Heart right ventricle (tissue), 16 donors: ENCODE measurements at places on chromosomes 1 and 21. TPM values are rescaled to one million over a fixed set of nuclear protein-coding genes. Genes with fewer than 3 reads are reported as not detected.

DNA sequence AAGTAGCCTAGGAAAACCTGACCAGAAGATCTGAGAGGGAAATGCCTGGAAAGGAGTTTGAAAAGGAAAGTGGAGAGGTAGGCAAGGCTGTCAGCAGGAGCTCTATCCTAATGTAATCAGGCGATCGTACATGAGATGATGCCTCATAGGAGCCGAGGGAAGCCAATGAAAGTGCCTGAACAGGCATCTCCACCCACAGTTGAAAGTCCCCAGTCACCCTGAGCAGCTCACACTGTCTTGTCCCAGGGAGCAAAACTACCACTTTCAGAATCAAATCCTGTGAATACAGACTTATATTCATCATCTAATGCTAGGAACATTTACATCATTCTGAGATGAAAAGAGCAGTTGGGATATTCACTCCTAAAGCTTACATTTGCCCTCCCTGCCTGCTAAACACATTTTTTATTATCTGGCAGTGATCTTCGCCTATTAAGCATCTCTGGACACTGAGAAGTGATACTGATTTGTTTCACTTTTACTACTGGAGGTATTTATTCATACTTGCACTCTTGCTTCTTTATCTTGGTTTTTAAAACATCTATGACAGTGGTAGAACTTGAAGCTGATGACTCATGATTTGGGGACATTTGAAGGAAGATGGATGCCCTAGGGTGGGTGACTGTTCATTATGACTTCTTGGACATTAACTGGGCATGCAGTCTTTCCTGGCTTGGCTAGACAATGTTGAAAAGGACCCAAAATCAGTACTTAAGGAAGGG is 221.6 kb downstream of the SEC16B start:
- no peak for DNase-seq

Gene CNIH3
- 0.39 TPM for polyA plus RNA-seq

DNA sequence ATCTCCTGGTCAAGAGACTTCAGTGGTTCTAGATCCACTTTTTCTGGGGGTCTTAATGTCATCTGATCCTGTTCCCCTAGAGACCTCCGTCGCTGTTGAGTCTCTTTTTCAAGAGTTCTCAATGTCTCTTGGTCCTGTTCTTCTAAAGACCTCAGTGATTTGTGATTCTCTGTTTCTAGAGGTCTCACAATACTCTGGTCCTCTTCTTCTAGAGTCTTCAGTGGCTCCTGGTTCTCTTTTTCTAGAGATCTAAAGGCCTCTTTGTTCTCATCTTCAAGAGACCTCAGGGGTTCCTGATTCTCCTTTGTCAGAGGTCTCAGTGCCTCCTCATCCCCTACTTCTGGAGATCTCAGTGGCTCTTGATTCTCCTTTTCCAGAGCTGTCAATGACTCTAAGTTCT is 5.4 kb downstream of the NES start:
- DNase-seq = no peak

Gene GJA9
- not detected for polyA plus RNA-seq

Gene IL6R
- 2.9 TPM for polyA plus RNA-seq

Gene CD48
- 1.9 TPM for polyA plus RNA-seq

GRCh38 chr1:153608742-153609584 is 4.0 kb downstream of the S100A16 start:
- peak; percentile 88 for DNase-seq

Gene CYP4Z1
- polyA plus RNA-seq = 0.09 TPM

- no peak for DNase-seq
These were observed 11.0 kb upstream of the RNU1-3 start for GRCh38 chr1:16677552-16678431.

DNA sequence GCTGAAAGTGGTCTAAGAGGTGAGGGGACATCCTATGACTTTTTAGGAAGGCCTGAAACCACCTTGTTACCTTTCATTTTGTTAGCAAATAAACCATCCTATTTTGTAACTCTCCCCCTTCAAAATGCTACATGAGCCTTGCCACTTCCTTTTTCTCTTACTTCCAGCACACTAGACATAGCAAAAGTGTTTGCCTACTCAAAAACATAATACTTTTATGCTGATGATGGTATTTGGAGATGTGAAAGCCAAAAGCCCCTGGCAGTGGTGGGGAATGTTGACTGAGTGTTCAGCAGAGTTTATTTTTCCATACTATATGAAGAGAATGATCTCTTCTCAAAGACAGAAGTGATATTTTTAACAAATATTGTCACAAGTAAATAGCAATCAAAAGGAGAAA is 134.2 kb downstream of the EDEM3 start:
- no peak for DNase-seq

DNA sequence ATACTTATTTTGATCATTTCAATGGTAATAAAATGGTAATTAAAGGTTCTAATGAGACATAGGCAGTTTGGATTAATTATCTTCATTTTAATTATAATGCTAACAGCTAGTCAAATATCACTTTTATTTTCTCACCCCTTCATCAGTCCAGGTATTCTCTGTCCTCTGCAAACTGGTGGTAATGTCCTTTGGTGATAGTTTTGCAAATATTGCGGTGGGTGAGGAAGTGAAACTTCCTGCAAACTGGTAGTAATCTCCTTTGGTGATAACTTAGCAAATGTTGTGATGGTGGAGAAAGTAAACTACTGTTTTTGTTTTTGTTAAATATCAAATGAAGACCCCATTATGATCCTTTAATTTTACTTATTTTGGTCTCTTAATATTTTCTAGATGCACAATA is 209.0 kb downstream of the AMY1C start:
- no peak for DNase-seq

- no peak for DNase-seq
These were observed 41.7 kb downstream of the DIP2A start for GRCh38 chr21:46500224-46500861.

- DNase-seq = no peak
These were observed 328.5 kb downstream of the FAM72C start for GRCh38 chr1:143643148-143643885.

Gene CRYBG2
- 0.03 TPM for polyA plus RNA-seq

GRCh38 chr1:160092366-160093068 is 5.9 kb downstream of the IGSF8 start:
- DNase-seq = no peak

Gene LMOD1
- 22.7 TPM for polyA plus RNA-seq

Gene MAP3K21
- 0.37 TPM for polyA plus RNA-seq

Gene TMEM222
- 47.2 TPM for polyA plus RNA-seq

Gene MINDY1
- 18.7 TPM for polyA plus RNA-seq

DNA sequence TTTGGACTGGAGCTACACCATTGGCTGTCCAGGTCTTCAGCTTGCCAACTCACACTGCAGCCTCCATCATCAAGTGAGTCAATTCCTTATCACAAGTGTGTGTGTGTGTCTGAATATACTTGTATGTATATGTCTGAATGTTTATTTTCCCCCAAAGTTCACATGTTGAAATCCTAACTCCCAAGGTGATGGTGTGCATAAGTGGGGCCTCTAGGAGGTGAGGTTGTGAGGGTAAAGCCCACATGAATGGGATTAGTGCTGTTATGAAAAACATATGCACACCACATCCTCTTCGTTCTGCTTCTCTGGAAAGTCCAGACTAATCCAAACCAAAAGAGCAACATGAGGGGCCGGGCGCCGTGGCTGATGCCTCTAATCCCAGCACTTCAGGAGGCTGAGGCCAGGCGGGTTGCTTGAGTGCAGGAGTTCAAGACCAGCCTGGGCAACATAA is 48.7 kb upstream of the LBR start:
- DNase-seq = no peak

- DNase-seq = no peak
These were observed 145.1 kb upstream of the WNT4 start for GRCh38 chr1:22287946-22288520.

Gene BRDT
- polyA plus RNA-seq = not detected

Gene OR2W3
- not detected for polyA plus RNA-seq

Gene RNF223
- polyA plus RNA-seq = not detected

DNA sequence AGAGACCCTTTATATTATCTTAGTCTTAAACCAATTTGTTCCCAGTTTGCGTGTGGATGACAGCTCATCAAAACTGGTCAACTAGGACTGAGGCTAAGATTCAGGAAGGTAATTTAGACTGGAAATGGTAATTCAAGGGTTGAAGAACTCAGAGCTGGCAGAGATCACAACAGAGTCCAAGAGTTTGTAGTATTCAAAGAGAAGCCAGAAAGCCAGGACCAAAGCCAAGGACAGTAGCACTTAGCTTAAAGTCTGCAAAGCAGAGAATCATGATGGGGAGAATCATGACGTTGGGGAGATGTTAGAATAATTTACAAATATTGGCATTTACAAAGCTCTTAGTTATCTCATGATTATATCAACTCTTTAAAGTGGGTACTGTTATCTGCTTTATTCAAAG is 32.6 kb downstream of the RNF11 start:
- DNase-seq = no peak

DNA sequence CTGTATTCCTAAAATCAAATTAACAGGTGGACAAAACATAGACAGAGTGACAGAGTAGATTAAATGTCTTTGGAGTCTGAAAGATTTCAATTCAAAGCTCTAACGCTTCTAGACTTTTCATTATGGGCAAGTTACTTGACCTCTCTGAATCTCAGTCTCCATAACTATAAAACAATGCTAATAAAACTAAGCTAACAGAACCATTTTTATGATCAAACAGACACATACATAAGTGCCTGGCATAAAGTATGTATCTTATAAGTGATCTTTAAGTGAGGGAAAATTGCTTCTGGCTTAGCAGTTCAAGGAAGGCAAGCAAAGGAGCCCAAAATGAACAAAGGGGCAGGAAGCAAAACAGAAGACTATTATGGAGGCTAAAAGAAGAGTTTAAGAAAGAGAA is 216.8 kb upstream of the TNR start:
- DNase-seq = no peak

GRCh38 chr21:45255381-45256020 is 32.2 kb downstream of the POFUT2 start:
- no peak for DNase-seq

Gene BEST4
- polyA plus RNA-seq = 0.07 TPM
